ENCODE measurements at places on chromosomes 3 and 15. TPM values are rescaled to one million over a fixed set of nuclear protein-coding genes. Genes with fewer than 3 reads are reported as not detected.

Gene TEX9
- 5.2 TPM for total RNA-seq

Gene PAQR5
- total RNA-seq = 0.69 TPM

Gene CPNE9
- 0.11 TPM for total RNA-seq

Gene TMEM212
- total RNA-seq = not detected

Gene CCDC191
- 1.1 TPM for total RNA-seq

Gene CYP8B1
- 0.11 TPM for total RNA-seq

Gene TUSC7
- not detected for total RNA-seq

Gene CYP1A1
- 3.5 TPM for total RNA-seq

Gene SAMMSON
- 3.6 TPM for total RNA-seq

Gene TMEM108
- total RNA-seq = 0.45 TPM
